Activated CD4-positive, alpha-beta memory T cell treated with anti-CD3 and anti-CD28 coated beads for 36 hours (primary cell): ENCODE measurements at places on chromosomes 4 and X. TPM values are rescaled to one million over a fixed set of nuclear protein-coding genes. Genes with fewer than 3 reads are reported as not detected.

Gene ETDB
- total RNA-seq, result not detected

Gene RPL10
- 3,597 TPM for total RNA-seq

GRCh38 chrX:39149761-39150160, 348.5 kb downstream of the MID1IP1 start:
- peak; percentile 70 for DNase-seq

DNA sequence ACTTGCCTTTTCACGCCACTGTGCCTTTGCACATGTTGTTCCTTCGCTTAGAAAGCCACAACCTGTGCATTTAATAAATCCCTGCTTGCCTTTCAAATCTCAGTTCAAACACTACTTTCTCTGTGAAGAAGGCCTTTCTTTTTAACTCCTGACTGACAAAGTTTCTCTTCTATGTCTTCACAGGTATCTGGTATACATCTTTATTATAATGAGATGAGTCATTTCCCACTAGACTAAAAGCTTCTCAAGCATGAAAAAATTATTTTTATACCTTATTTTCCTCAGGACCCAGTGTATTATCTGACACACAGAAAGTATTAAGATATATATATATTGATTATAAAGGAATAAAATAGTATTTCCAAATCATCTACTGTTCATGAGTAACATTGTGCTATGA, 189.9 kb downstream of the TBCK start:
- no peak for DNase-seq

DNA sequence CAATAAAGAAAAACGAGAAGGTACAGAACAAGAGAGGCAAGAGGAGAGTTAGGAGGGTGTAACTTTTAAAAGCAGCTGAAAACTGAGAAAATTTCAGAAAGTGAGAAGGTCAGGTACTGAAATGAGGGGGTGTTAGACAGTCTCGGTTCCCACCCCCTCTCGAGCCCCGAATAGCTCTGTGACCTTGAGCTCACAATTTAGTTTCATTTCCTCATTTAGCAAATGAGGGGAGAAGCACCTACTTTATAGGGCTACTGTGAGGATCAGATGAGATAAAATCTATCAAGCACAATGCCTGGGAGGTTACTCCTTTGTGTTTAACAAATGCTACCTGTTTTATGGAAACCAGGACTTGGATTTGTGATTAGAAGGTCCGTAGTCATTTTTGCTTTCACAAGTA, 4.9 kb downstream of the UGT8 start:
- DNase-seq, result no peak

DNA sequence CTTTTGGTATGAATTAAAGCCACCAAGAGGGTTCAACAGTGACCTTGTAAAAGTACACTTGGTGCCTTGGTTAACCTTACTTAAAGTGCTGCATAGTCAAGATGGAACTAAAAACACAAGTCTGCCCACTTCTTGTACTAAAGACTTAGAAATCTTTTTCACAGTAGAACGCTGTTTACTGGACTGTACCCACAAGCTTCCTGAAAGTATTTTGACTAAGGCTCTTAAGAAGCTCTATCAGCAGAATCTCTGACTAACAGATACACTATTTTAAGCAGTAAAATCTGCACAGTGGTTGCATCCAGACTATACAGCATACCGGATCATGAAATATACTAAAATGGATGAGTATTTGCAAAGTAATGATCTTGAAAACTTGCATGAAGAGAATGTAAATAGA, 7.2 kb downstream of the RAB28 start:
- no peak for DNase-seq

- no peak for DNase-seq
Measured at GRCh38 chr4:86818211-86818610, 31.0 kb downstream of the SLC10A6 start.

- DNase-seq, result no peak
Measured at GRCh38 chrX:107123750-107124149, 5.1 kb upstream of the RBM41 start.
